Activated CD8-positive, alpha-beta memory T cell treated with anti-CD3 and anti-CD28 coated beads, Interleukin-2, amount 10 ng/mL, durations not matched to agents 7 days and 5 days (primary cell): ENCODE measurements at places on chromosomes 16 and 17.
A peak's percentile ranks its signal among the peaks of the same experiment; 100 is the strongest.

DNA sequence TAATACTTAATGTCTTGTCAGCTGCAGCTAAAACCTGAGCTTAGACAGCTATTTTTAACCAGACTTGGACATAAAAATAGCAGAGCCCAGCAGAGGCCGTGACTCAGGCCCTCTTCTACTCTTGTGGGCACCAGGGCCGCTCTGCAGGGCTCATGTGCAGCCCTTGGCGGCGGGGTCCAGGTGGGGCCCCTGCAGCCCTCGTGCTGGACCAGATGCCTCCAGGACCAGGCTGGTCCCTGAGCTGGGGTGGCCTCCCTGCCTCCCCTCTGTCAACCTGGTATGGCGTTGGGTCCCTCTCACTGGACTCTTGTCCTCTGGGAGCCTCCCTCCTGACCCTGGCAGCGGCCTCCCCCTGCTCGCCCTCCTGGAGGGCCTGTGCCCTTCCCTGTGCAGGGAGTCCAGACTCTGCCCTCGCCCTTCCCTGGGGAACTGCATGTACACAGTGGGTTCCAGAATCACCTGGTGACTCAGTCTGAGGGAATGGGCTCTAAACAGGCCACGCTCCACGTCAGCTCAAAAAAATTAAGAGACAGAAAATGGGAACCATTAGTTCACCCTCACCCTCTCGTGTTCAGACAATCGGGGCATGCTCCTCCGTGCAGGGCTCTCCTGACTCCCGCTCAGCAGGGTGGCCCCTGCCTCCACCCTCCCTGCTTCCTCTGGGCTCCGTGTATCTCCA, 9.7 kb downstream of the CDK5R1 start:
- no peak for DNase-seq

DNA sequence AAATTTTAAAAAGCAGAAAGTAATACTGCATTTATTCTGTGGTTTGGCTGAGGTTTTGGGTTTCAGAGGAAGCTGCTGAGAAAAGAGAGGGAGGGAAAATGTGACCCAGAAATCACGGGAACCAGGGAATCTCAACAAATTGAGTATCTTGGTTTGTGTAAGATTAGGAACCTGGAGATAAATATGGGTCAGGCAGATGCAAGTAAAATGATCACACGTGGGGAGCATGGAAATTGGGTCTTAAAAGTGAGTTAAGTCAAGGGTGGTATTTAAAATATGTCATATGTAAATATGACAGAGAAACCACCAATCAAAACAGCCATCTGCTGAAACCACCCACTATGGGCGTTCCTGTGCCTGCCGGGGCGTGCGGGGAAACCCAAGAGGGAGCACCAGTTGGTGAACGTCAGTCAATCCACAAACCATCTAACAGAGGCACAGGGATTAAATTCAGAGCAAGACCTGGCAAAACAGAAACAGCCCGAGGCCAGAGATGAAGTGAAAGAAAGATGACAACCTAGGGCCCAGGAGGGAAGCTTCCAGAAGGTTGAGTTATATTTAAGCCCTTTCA, 33.4 kb downstream of the CDH13 start:
- peak; percentile 59 for DNase-seq

DNA sequence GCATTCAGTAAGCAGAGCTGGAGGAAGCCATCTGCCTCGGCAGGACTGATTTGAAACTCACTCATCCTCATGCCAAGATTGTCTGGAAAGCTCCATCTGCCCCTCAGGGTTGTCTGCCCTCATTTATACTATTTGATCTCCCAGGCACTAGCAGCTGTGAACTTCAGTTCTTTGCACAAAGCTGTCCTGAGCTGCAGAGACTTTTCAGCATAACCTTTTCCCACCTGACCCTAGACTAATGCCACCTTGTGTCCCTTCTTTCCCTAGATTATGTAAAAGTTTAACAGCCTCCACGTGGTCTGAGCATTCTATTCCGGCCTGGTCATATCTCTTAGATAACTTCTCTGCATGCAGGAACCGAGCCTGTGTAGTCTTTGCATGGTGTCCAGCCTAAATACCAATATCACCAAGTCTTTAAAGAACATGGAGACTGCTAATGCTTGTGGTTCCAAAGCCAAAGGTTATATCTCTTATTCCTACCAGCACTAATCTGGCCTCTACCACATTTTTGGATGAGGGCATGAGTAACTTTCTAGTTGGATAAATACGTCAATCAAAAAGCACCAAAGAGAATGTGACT, 29.1 kb downstream of the STAT5A start:
- no peak for DNase-seq

GRCh38 chr17:78224231-78225087, 7.0 kb upstream of the TMEM235 start:
- DNase-seq, result no peak

DNA sequence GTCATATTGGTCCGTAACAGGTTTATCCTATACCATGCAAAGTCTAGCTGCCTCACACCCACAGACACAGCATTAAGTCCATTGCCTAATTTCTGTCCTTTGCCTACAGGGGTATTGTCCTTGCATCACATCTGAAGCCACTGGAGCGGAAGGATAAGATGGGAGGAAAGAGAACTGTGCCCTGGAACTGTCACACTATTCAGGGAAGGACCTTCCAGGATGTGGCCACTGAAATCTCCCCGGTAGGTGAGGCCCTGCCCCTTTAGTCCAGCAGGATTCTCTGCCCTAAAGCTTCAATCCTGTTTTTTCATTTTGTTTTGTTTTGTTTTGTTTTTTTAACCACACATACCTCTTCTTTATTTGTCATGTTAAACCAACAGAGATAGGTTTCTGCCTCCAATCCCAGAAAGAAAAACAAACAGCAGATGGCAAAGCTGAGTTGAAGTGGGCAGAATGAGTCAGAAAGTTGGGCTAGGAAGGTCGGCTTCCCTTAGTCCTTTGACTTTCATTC, 2.2 kb upstream of the EFTUD2 start:
- no peak for DNase-seq

GRCh38 chr17:59409336-59410048, 78.0 kb downstream of the YPEL2 start:
- DNase-seq, result no peak

DNA sequence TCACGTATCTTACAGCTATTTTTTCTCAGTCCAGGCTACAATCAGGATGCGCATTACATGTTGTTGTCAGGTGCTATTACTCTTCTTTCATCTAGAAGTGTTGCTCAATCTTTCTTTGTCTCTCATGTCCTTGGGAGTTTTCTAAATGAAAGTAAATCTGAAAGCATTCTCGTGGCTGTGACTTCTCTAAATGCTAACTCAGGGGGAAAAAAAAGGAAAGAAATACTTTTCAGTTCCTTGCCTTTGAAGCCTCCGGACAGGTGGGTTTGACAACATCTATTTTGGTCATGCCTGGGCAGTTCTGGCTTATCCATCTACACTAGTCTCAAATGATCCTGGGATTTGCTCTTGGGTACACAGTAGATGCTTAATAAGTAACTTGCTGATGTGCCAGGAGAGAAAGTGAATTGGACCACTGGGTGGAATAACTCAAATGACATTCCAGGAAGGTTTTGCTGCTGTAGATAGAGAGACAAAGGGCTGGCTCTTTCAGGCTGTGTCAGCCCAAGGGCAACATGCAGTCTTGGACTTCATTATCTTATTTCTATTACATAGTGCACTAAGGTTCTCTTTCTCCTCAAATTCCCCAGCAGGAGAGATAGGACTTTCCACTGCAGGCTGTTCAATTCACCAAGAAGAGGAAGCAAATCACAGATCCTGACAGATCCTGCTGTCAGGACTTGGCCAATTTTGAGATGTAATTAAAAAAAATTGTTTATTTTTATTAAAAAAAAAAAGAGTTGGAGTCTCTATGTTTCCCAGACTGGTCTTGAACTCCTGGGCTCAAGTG, 63.6 kb upstream of the NFAT5 start:
- no peak for DNase-seq

- DNase-seq, result peak; percentile 36
These were observed 59.9 kb downstream of the BEAN1 start for GRCh38 chr16:66486773-66487579.

GRCh38 chr16:89473791-89474414, 16.5 kb downstream of the ANKRD11 start:
- no peak for DNase-seq

DNA sequence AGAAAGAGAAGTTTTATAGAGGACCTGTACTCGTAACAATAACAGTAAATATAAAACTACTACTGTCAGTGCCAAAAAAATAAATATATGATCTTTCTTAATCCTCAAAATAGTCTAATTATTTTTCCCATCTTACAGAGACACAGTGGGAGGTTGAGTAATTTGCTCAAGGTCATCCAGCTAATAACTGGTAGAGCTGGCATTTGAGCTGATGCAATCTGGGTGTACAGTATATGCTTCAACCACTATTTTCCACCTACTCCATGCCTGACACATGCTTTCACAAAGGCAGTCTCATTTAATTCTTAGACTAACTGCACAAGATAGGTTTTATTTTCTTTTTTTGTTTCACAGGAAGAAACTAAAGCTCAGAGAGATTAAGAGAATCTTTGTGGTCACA, 33.6 kb downstream of the PIGL start:
- DNase-seq, result no peak

- no peak for DNase-seq
These were observed 25.0 kb downstream of the CRISPLD2 start for GRCh38 chr16:84844559-84845495.

GRCh38 chr17:75013092-75013559, 656 bp downstream of the MRPL58 start:
- no peak for DNase-seq

DNA sequence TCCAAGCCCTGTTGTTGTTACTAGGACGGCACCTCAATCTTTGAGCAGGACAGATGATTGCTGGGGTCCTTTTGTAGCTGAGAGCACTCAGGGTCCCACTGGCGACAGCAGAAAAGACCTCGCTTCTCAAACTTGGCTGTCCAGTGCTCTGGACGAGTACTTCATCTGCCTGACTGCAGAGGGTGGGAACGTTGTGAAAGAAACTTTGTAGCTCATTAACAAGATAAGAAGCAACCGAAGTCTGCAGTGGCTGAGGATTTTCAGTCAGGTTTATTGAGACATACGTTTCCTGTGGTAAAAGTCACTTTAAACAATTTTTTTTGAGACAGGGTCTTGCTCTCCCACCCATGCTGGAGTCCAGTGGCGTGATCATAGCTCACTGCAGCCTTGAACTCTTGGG, 191.7 kb downstream of the PRKCB start:
- DNase-seq, result no peak

DNA sequence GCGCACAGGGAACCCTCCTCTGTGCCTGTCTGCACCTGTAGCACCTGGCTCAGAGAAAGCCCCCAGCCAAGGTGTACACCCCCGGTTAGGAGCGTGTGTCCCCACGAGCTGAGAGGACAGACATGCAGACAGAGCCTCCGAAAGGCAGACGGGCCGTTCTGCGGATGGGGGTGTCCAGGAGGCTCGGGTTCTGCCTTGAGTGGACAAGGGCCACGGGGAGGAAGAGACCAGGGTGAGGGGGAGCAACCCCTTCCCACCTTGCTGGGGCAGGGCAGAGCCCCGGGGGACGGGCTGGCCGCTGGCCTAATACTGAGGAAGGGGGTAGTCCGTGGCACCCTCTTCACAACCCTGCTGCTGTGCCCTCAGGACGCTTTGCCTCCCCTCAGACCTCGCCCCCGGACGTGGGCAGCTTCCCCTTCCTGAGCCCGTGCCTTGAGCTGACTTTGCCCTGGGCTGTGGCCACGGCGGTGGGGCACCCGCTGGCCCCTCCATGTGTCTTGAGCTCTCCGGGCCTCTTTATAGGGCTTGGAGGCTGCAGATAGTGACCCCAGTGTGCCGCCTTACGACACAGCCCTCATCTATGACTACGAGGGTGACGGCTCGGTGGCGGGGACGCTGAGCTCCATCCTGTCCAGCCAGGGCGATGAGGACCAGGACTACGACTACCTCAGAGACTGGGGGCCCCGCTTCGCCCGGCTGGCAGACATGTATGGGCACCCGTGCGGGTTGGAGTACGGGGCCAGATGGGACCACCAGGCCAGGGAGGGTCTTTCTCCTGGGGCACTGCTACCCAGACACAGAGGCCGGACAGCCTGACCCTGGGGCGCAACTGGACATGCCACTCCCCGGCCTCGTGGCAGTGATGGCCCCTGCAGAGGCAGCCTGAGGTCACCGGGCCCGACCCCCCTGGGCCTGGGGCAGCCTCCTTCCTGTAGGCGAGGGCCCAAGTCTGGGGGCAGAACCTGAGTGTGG, 5.7 kb downstream of the SLC22A31 start:
- DNase-seq, result no peak
